Aortic smooth muscle cell (primary cell): ENCODE measurements at places on chromosomes 12 and 14. TPM values are rescaled to one million over a fixed set of nuclear protein-coding genes. Genes with fewer than 3 reads are reported as not detected.

IL22 gene
- not detected in 2 replicates for total RNA-seq

TAS2R43 gene
- total RNA-seq: 0.40 and 2.2 TPM in 2 replicates

MRPS35 gene
- total RNA-seq: 39.0 and 41.1 TPM in 2 replicates

FGF23 gene
- not detected in 2 replicates for total RNA-seq

SLC7A8 gene
- 73.6 and 75.6 TPM in 2 replicates for total RNA-seq

KRT6A gene
- total RNA-seq: 0.19 and 0.66 TPM in 2 replicates

CACNA2D4 gene
- 0.06 and 0.13 TPM in 2 replicates for total RNA-seq

NYNRIN gene
- 4.1 and 6.5 TPM in 2 replicates for total RNA-seq

SLC39A2 gene
- not detected in 2 replicates for total RNA-seq

NKX2-1 gene
- not detected in 2 replicates for total RNA-seq

TMEM63C gene
- 0.26 TPM in 1 of 2 replicates, not detected in the other for total RNA-seq

CFAP73 gene
- total RNA-seq: not detected in 2 replicates

AP4S1 gene
- total RNA-seq: 3.2 and 3.8 TPM in 2 replicates

B4GALNT3 gene
- under 0.01 and 0.12 TPM in 2 replicates for total RNA-seq
